ENCODE measurements at places on chromosomes 1 and 21.
A peak's percentile ranks its signal among the peaks of the same experiment; 100 is the strongest.

DNA sequence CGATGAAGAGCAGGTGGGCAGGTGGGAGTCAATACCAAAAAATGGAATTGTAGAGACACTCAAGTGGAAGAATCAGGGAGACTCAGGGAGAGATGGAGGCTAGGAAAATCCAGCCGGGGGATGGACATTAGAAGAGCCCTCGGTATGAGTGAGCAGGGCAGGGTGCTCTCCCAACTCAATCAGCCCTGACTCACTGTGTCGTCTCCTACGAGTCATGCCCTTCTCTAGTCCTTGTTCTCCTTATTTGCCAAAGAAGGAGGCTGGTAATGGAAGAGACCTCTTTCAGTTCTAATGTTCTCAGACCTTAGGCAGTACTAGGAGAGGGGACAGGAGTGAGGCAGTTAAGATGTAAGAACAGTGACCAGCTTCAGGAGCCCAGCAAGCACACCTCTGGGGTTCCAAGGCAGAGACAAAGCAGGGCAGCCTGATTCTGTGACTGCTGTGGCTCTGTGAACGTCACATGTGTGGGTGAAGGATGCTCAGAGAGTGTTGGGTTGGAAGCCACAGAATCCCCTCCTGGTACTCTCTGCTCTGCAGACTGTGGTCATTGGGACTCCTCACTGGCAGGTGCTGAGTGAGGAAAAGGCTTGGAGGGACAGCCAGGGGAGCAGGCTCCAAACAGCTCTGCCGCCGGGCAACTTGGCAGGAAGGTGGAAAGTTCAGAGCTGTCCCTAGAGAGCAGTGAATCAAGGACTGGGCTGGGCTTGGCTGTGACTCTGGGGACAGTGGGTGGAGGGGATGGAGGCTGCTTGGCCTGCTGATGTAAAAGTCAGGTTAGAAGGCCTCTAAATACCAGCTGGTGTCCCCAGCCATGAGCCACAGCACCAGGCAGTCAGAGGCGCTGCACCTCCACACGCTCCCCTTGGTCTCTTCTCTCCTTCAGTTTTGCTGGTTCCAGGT, 11.1 kb upstream of the GJA5 start:
- no peak for DNase-seq

GRCh38 chr21:14384453-14384852, 1.5 kb upstream of the HSPA13 start:
- no peak for DNase-seq

DNA sequence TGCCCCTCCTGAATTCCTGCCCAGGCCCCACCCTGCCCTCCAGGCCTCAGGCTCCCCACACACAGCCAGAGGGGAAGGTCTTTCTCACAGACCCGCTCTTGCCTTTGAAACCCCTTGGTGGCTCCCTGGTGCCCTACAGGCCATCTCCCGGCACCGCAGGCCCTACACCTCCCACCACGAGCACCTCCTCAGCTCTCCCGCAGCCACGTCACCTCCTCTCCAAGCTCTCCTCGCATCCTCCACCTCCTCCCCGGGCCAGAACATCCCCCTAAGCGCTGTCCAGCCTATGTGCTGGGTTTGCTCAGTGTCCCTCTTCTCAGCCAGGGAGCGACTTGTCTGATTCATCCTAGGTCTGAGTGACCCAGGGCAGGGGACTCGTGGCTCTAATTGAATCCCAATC, 66.4 kb downstream of the DMRTB1 start:
- no peak for DNase-seq

GRCh38 chr1:198925567-198925966, 286.7 kb downstream of the PTPRC start:
- no peak for DNase-seq

DNA sequence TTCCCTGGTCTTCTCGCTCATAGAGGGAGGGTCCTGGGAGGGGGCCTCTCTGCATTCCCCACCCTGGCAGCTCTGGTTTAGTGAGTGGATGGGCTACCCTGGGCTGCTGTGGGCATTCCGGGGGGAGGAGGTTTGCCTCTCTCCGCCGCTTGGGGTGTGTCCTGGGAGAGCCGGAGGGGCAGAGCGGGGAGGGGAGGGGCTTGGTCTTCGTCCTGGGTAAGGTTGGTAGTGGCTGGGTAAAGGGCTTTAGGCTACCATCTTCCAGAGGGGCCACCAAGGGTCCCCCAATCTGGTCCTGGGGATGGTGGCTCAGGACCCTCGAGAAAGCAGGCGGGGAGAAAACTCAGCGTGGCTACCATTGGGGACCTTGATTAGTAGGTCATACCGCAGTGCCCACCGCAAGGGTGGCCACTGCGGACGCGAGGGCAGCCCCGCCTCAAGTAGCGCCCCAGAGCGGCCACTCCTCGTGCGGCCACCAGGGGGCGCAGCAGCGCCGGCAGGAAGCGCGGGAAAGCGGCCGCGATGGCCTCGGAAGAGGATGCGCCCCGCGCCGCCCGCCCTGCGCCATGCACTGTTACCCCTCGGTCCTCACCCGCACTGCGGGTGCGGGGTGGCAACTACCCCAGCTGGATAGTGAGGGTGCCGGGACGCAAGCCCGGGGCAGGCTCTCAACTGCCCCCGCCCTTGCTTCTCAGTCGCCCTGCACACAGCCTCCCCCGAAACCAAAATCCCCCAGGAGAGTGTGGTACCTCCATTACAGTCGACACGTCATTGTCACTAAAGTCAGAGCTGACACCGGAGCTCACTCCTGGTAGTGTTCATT, 44.1 kb upstream of the SLC25A33 start:
- DNase-seq = peak; percentile 88

DNA sequence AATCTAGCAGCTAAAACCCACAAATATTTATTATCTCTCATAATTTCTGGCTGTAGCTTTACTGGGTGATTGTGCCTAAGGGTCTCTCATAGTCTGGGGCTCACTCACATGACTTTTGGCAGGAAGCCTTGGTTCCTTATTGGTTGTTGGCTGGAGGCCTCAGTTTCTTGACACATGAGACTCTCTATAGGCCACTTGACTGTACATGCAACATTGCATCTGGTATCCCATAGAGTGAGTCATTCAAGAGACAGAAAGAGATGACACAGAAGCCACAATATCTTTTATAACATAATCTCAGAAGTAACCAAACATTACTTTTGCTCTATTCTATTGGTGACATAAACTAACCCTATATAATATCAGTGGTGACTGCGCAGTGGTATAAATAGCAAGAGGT, 128.5 kb upstream of the HNRNPU start:
- DNase-seq = no peak

DNA sequence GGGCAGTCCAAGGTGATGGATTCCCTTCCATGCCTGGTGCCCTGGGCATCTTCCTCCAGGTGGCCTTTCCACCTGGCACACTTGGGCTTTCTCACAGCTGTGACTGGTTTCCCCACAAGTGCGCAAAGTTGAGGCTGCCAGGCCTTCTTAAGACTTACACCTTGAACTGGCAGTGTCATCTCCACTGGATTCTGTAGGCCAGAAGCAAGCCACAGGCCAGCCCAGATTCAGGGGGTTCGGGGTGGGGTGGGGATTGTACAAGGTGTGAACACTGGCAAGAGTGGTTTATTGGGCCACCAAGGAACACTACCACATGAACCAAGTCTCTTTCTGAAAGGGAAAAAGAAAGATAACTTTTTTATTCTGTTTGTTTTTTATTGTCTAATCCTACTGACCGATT, 27.2 kb downstream of the DYRK1A start:
- DNase-seq = no peak

DNA sequence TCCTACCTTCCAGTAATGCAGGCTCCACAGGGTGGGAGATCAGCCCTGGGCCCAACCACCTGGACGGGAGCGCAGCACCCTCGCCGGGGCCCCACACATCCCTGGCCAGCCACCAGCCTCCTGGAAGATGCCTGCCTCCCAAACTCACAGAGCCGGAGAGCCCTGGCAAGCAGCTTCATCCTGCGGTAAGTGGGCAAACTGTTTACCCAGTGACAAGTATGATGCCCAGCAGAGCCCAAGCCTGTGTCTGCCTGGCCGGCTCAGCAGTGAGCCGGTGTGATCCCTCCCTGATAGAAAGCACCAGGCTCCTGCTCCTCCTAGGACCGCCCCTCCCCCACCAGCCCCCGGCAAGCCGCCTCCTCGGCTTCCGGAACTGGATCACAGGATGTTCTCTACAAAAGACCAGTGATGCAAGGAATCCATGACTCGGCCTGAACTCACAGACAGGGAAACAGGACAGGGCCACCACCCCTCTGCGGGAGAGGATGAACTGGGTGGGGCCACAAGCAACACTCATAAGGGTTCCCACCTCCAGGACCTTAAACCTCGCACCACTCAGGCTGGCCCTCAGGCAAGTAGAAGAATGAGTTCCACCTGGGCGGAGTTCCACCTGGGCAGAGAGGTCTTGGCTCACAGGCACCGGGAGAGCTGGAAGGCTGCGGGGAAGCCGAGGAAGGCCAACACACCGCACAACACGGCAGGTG, 7.9 kb downstream of the ACOT7 start:
- peak; percentile 69 for DNase-seq

GRCh38 chr1:3029481-3029961, 8.3 kb downstream of the ACTRT2 start:
- no peak for DNase-seq

DNA sequence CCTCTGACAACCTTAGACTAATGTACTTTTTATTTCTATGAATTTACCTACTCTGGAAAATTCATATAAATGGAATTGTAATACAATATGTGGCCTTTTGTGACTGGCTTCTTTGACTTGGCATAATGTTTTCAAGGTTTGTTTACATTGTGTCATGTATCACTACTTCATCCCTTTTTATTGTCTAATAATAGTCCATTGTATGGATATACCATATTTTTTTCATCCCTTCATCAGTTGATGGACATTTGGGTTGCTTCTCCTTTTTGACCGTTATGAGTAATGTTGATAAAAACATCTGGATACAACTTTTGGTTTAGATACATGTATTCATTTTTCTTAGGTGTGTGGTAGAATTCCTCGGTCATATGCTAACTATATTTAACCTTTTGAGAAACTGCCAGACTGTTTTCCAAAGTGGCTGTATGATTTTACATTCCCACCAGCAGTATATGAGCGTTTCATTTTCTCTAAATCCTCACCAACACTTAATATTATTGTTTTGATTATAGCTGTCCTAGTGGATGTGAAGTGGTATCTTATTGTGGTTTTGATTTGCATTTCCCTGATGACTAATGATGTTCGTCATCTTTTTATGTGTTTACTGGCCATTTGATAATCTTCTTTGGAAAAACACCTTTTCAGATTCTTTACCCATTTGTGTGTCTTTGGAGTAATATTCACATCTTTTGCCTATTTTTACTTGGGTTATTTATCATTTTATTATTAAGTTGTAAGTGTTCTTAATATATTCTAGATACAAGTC, 3.5 kb downstream of the RO60 start:
- DNase-seq = no peak
